ENCODE measurements at places on chromosomes 4 and X.

GRCh38 chrX:37347420-37347819 is 1.7 kb upstream of the PRRG1 start:
- DNase-seq = no peak

DNA sequence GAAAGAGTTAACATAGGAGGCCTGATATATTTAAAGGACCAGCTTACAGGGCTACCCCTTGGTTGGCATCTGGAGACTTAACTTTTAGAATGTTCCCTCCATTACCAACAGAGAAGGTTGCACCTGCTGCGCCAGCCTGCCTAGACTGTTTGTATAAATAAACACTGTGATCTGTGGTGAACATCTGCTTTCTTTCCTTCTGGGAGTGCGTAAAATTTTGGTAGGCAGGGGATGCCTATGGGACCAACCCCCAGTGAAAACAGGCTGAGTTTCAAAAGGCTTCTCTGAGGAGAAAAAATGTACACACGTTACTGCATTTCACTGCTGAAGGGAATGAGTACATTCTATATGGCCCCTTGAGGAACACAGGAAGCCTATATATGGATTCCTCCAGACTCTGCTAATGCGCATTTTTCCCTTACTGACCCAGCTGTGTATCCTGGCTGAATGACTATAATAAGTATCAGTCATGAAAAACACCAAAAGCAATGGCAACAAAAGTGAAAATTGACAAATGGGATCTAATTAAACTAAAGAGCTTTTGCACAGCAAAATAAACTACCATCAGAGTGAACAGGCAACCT is 13.8 kb downstream of the CENPC start:
- no peak for DNase-seq

GRCh38 chr4:185839194-185839712 is 27.3 kb upstream of the SORBS2 start:
- no peak for DNase-seq

- DNase-seq = no peak
Observed at GRCh38 chr4:114005569-114006442, 26.4 kb upstream of the ARSJ start.

GRCh38 chrX:125436855-125437254 is 117.2 kb downstream of the TEX13C start:
- DNase-seq = no peak

DNA sequence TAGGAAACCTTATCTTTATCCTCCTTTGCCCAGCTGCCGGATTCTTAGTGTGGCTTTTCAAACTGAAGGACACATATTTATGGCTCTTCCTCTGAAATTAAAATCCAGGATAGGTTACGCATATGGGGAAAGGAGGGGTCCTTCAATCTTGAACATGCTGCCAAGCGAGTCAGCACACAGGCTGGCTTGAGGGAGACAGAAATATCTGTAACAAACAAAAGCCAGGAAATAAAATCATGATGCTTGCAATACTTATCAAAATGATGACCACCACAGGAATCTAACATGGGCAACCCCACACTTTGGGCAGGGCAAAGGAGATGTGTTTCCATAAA is 196.4 kb upstream of the LDB2 start:
- no peak for DNase-seq

GRCh38 chr4:1512738-1513660 is 106.8 kb upstream of the NKX1-1 start:
- peak; percentile 68 for DNase-seq

GRCh38 chr4:190014771-190015537 is 12.1 kb downstream of the FRG2 start:
- peak; percentile 7 for DNase-seq

DNA sequence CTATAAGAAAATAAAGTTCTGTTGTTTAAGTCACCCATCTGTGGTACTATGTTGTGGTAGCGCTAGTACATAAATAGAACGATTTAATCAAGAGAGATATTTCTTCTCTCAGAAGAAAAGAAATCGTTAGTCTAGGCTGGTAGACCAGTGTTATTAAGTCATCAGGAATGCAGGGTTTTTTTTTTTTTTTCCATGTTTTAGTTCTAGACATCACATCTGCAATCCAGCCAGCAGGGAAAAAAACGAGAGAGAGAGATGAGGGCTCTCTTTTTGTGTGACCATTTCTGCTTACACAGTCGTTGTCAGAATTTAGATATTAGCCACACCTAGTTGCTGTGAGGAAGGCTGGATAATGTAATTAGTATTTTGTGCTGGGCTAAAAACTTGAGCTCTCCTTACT is 417.4 kb downstream of the TMA16 start:
- no peak for DNase-seq

DNA sequence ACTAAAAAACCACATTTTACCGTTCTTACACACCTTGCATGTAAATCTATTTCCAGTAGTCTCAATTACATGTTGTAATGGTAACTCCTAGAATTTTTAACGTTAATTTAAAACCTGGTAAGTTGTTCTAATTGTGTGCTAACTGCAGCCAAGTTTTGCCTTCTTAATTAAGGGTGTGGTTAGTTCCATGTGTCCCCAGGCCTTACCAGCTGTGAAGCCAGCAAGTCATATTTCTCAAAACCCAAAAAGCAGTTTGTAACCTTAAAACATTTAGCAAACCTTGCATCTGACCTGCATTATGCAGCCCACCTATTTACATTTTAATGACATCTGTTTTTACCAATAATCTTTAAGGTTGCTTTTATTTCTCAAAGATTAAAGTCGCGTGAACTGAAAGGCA is 18.4 kb upstream of the FAM47E start:
- DNase-seq = no peak

DNA sequence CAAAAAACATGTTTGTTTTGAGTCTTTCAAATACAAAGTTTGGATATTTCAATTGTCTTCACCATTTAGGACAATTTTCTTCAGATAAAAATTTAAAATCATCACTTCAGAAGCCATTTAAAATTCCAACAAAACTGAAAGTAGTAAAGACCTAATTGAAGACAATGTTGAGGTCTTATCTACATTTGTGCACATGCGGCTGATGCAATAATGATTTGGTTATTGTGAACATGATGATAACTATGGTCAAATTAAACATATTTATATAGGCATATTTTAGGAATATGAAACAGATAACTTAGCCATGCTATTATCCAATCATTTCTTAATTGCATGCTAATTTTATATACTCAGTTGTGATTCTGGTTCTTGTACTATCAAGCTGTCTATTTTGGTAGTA is 407.5 kb downstream of the GALNTL6 start:
- DNase-seq = no peak

GRCh38 chr4:127968586-127968985 is 3.4 kb downstream of the ABHD18 start:
- DNase-seq = no peak

- no peak for DNase-seq
Observed at GRCh38 chr4:105748222-105748621, 39.6 kb downstream of the GSTCD start.

DNA sequence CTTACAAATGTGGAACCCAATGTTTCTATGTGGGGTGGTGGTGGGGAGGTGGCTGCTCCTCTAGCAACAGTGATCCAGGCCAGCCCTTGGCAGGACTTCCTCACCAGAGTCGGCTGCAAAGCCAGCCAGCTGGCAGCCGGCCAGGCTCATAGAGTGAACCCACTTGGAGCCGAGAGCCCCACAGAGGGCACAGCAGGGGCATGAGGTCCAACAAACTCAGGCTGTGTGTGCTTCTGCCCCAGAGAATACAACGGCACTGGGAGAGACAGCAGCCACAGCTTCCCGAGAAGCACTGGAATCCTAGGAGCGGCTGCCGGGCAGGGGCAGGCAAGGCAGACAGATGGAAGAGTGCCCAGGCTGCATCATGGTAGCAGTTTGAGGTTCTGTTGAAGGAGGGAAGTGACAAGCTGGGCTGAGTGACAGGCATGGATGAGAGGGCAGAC is 23.5 kb upstream of the SOWAHD start:
- DNase-seq = no peak

GRCh38 chr4:27759611-27760575 is 899.3 kb downstream of the STIM2 start:
- no peak for DNase-seq

- no peak for DNase-seq
Observed at GRCh38 chrX:84064814-84065213, 123.2 kb downstream of the RPS6KA6 start.

GRCh38 chr4:189202182-189202868 is 738.3 kb upstream of the FRG1 start:
- peak; percentile 52 for DNase-seq

GRCh38 chr4:100165809-100166208 is 24.5 kb downstream of the DDIT4L start:
- DNase-seq = no peak

- DNase-seq = no peak
Observed at GRCh38 chr4:39713691-39714090, 15.8 kb downstream of the UBE2K start.

GRCh38 chrX:42691196-42691595 is 86.8 kb downstream of the PPP1R2C start:
- DNase-seq = no peak

- DNase-seq = no peak
Observed at GRCh38 chr4:100547541-100548199, 29.8 kb upstream of the EMCN start.

DNA sequence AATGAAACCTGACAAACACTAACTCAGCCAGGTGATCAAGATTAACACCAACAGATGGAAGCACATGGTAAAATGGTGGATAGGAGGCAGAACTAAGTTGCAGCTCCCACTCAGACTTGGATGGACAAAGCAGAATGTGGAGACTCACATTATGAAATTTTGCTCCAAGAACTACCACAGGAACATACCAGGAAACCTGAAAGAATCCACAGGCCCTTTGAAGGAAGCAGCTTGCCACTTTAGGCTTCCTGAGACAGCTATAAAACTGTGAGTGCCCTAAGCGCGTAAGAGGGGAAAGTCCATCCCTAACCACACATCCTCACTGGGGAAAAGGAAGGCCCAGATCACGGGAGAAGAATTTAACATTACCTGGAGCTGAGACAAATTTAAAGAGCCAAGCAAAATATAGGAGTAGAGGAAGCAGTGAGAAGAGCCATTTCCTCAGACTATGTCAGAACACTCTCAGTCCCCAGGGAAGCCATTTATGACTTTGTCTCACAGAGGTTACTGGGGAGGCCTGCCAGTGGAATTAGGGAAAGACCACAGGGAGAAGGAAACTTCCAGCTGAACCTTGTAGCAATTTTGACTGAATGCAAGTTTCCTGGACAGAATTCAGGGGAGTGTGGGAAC is 224.5 kb downstream of the TEX13C start:
- no peak for DNase-seq

- no peak for DNase-seq
Observed at GRCh38 chrX:110853610-110854009, 58.0 kb upstream of the CHRDL1 start.

GRCh38 chr4:99103166-99103565 is 14.6 kb upstream of the ADH5 start:
- DNase-seq = no peak

GRCh38 chr4:125266901-125267604 is 47.7 kb upstream of the FAT4 start:
- no peak for DNase-seq

DNA sequence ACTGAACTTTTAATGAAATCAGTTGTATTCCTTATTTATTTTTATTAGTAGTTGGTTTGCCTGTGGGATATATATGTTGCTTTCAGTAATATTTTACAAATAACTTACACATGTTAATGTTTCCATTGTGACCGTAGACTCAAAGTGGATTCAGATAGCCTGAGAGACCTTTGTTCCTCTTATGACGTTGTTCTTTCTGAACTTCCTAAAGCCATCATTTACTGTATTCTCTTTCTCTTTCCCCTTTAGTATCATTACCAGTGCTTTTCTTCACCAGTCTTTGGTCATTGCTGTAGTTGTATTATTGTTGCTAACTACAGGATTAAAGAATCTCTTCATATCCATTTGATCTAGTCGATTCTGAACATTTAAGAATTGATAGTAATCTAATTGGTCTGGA is 4.3 kb downstream of the STIM2 start:
- no peak for DNase-seq

DNA sequence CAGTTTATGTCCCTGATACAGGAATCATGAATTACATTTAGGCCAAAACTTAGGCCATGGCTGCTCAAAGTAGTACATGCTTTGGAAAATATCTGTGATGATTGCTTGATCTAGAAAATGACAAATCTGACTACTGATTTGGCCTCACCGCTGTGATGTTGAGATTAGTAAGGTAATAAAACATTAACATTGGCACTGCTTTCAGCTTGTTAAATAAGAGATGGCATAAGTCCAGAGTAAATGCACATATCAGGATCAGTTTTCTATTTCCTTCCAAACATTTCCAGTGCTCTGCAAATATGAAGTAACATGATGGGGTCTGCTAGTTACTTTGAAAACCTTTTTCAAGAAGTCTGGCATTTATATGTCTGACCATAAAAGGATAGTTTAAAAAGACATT is 687.3 kb upstream of the ACTRT1 start:
- no peak for DNase-seq

GRCh38 chr4:25158817-25159216 is 1.4 kb downstream of the SEPSECS start:
- no peak for DNase-seq

DNA sequence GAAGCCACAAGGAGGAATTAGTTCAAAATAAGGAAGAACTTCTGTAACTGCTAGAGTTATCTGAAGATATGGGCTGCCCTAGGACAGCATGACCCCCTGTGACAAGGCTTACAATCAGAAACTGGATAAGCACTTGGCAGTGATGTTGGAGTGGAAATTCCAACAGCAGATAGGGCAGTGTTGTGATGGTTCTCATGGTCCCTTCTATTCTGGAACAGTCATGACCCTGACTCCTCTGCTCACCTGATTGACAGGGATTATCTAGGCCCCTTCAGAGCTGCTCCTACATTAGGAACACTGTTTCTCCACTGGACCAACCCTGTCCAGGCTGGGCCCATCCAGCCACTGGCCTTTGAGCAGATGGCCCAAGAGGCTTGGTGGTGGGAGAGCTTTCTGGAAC is 17.9 kb downstream of the NALF2 start:
- DNase-seq = no peak

GRCh38 chrX:107718156-107718621 is 57.4 kb downstream of the TSC22D3 start:
- peak; percentile 77 for DNase-seq

GRCh38 chr4:185374573-185374972 is 21.2 kb downstream of the LRP2BP start:
- no peak for DNase-seq

- DNase-seq = no peak
Observed at GRCh38 chr4:178296669-178297068, 854.4 kb upstream of the AGA start.

- DNase-seq = no peak
Observed at GRCh38 chrX:139204571-139204897, 326.0 kb upstream of the F9 start.

Measured in activated CD4-positive, alpha-beta T cell treated with anti-CD3 and anti-CD28 coated beads for 48 hours (primary cell).